ENCODE measurements at places on chromosomes 13 and 19.

DNA sequence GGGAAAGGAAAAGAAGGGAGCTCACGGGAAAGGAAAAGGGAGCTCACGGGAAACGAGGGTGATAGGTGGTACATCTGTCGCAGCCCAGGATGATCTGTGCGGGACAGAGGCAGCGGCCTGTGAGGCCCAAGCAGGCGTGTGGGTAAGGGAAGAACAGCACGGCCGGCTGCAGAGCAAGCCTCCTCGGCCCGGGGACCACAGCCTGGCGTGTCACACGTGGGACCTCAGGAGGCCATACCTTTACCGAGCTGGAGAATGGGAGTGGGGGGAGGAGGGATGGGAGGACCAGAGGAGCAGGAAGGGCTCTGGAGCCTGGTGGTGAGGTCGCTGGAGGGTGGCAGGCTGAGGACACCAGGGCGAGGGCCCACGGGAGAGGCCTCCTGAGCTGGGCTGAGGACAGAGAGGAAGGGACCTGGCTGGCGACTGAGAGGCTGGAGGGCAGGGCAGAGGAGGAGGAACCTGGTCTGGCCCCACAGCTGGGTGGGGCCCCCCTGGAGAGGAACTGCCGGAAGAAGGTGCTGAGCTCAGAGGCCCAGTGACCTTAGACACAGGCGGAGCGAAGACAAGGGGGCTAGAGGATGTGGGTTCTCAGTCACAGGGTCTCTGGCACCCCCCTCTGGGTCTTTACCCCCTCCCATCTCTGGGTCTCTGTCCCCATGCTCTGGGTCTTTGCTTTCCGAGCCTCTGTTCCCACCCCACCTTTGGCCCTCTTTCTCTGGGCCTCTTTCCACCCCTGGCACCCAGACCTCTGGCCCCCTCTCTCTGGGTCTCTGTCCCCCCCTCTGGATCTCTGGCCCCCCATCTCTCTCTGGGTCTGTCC, 2.9 kb upstream of the FTL start:
- no peak for DNase-seq

DNA sequence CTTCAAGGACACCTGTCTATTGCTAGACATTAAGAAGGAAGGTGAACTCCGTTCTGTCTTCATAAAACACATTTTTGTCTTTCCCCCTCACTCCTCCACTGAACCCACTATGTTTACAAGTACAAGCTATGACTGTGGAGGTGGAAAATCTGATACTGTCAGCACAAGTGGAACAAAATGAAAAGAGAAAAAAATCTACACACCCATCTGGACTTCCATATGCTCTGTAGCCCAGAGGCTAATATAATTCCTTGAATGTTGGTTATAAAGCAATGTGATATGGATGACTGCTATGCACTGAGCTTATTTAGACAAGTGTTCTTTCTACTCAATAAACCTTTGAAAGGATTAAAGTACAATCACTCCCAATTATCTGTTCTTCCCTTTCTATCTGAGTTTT, 713.5 kb downstream of the DIAPH3 start:
- DNase-seq, result no peak

DNA sequence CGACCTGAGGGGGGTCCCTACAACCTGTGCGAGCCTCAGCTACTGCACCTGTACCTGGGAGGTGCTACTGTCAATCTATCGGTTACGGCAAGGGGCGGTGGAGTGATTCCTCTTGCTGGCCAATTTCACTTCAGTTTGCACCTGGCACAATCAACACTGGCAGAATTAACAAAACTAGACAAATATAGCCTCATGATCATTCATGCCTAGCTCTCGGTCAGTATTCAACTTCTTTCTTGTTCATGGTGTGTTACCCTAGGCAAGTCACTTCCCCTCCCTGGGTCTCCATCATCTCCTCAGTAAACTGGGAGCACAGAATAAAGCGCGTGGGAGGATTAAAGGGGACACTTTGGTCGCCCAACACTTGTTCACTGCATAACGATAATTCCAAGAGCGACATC, 618 bp downstream of the HAUS8 start:
- DNase-seq, result peak; percentile 50

DNA sequence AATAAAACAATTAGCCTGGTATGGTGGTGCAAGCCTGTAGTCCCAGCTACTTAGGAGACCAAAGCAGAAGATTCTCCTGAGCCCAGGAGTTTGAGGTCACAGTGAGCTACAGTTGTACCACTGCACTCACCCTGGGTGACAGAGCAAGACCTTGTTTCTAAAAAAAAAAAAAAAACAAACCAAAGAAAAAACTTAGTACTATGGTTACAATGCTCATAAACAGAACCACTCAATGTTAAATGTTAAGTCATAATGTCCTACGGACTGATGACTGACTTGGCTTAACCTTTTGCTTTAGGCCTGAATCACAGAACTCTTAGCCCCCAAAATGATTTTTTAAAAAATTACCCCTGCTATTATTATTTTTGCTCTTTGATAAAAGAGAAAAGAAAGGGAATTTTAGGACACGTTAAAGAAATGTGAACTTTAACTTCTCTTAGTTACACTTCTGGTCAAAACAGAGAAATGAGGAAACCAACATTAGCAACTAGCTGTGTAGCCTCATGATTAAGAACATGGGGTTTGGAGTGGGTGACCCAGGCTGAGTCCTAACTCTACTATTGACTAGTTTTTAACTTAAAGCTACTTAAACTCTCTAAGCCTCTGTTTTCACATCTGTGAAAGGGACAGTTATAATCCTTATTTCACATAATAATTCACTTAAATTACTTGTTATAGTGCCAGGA, 13.7 kb upstream of the ELF1 start:
- DNase-seq, result no peak

DNA sequence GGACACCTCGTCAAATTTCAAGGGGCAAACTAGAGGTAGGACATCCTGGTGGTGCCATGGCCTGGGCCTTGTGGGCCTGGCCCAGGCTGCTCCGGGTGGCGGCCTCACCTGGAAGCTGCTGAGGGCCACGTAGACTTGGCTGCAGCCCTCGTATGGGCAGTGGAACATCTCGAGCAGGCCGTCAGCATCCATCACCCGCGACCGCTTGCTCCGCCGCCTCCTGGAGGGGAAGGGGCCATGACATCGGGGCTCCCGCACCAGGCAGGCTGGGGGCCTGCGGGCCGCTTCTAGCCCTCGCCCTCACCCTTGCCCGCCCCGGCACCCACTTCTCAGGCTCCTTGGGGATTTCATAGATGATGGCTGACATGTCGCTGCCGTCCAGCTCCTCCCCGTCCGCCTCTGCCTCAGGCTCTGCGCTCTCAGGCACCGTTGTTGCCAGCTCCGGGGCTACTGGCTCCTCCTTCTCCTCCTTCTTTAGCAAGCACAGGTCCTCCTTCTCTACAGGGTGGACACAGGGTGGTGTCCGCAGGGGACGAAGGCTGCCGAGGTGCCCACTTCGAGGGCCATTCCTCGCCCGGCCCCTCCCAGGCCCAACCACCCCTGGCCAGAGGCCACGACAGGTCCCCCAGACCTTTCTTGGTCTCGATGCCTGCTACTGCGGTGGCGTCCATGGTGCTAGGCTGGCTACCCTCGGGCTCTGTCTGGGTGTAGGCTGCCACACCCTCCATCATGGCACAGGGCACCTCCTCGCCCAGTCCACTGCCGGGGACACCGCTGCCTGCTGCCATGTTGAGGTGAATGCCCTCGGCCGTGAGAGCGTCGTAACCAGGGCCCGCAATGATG, 6.0 kb upstream of the ELAVL3 start:
- no peak for DNase-seq

GRCh38 chr13:29125191-29125933, 305.2 kb downstream of the MTUS2 start:
- no peak for DNase-seq

DNA sequence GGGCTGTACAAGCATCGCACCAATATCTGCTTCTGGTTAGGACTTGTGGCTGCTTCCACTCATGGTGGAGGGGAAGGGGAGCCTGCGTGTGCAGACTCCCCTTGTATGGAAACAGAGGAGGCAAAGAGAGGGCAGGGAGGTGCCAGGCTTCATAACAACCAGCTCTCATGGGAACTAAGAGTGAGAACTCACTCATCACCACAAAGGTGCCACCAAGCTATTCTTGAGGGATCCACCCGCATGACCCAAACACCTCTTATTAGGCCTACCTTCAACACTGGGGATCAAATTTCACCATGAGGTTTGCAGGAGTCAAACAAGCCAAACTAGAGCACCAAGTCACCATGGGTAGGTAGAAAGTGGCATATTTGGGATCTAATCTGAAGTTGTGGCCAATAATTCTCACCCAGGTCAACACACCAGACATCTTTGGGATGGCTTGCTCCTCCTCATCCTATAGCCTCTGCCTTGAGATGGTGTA, 46.4 kb downstream of the RUBCNL start:
- DNase-seq, result no peak

- no peak for DNase-seq
These were observed 215.7 kb downstream of the KATNAL1 start for GRCh38 chr13:30091691-30092090.

DNA sequence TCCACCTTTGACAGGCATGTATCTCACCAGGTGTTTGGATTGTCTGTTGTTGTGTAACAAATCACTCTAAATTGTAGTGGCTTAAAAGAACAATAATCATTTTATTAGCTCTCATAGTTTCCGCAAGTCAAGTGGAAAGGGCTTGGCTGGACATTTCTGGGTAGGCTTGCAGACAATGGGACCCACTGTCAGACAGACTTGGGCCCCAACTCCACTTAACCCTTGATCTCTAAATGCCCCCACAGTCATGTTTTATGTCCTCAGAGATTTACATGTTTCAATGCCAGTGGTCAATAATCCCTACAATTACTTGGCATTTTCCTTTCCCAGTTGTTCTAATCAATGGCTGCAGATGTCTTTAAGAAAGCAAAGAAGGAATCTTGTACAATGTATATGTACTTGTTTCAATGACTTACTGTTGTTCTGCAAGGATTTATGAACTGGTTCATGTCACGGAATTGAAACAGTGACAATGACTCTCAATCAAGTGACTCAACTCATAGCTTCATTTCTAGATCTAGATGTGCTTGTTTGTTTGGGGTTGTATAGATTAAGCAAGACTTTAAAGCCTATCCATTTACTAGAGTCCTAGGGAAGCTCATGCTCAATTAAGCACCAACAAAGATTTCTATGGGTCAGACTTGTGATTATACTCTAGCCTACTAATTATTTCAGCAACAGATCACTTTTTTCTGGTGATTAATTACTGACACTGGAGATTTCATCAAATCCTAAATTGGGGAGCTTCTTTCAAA, 510.1 kb upstream of the NBEA start:
- DNase-seq, result peak; percentile 73

DNA sequence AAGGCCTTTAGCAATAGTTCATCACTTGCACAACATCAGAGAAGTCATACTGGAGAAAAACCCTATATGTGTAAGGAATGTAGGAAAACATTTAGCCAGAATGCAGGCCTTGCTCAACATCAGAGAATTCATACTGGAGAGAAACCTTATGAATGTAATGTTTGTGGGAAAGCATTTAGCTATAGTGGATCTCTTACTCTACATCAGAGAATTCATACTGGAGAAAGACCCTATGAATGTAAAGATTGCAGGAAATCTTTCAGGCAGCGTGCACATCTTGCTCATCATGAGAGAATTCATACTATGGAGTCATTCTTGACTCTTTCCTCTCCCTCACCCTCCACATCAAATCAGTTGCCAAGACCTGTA, 19.8 kb downstream of the ZNF583 start:
- DNase-seq, result no peak

DNA sequence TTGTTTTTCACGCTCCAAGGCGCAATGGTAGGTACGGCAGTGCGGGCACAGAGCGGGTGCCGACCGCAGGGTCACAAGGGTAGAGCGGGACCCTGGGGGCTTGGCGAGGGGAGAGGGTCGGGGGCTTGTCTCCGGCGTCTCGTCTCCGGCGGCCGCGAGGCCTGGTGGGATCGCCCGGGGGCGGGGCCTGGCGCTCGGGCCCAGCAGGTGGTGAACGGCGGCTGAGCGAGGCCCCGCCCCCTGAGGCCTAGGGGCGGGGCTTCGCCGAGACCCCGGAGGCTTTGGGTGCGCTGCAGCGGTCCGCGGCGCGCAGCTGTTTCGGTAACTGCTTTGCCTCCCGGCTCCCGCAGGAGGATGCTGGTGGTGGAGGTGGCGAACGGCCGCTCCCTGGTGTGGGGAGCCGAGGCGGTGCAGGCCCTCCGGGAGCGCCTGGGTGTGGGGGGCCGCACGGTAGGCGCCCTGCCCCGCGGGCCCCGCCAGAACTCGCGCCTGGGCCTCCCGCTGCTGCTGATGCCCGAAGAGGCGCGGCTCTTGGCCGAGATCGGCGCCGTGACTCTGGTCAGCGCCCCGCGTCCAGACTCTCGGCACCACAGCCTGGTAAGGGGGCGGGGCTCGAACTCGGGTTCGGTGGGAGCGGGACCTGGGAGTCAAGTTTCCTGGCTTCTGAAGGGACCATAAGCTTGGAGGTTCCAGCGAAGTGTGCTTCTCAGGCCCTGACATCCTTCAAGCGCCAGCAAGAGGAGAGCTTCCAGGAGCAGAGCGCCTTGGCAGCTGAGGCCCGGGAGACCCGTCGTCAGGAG, at the start of gene TSEN34:
Gene TSEN34 (plus strand): TSS at position 298 of the 800 bp plus-strand sequence. CDS start 57 bp downstream, at position 355.
- peak; percentile 89 for DNase-seq

DNA sequence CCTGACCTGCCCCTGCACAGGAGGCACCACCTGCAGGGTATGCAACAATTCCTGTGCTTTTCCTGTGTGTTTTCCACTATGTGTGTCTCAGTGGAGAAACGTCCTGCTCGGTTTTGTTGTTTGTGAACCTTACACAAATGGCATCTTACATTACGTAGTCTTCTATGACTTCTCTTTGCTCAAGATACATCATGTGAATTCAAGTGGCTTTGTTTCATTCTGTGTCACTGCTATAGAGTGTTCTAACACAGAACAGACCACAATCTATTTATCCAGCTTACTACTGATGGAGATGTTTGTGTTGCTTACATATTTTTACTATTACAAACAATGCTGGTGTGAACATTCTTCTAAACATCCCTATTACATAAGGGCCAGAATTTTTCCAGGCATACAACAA, 97.7 kb downstream of the ANKRD10 start:
- DNase-seq, result no peak

- DNase-seq, result no peak
These were observed 3.6 kb downstream of the CACNG7 start for GRCh38 chr19:53912653-53913052.

- no peak for DNase-seq
These were observed 37.3 kb upstream of the FNDC3A start for GRCh38 chr13:48938308-48938943.

DNA sequence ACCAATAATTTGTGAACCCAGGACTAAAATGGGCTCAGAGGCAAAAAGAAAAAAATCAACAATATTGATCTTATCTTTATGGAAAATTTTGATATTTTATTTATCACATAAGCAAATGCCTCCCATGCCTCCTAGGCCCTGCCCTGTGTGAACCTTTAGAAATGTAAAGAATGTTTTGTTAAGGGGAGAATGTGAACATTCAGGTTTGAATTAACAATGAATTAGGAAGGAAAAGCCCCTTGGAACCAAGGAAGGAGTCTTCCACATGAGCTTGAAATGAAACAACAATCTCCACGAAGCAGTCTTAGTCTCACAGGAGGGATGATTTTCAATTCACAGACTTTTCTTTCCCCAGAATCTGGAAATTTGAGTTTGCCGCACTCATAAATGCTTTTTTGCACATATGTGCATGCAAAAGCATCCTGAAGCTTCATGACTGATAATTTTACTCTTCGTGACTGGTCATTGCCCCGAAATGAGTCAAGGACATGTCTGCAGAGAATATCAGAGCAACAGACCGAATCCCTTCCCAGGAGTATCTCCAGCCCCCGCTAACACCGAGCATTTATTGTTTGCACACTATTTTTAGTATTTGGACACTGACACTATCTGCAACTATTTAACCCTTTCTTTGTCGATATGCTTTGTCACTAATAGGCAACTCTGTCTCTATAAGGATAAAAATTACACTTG, 135.2 kb downstream of the DCT start:
- no peak for DNase-seq
